Hematopoietic multipotent progenitor cell treated with erythropoietin and hydrocortisone succinate and interleukin-3 and kit ligand, for 6 days (in vitro differentiated cells): ENCODE measurements at places on chromosomes 2 and 18.

GRCh38 chr2:215780907-215781685 is 232.3 kb downstream of the MREG start:
- no peak for DNase-seq

DNA sequence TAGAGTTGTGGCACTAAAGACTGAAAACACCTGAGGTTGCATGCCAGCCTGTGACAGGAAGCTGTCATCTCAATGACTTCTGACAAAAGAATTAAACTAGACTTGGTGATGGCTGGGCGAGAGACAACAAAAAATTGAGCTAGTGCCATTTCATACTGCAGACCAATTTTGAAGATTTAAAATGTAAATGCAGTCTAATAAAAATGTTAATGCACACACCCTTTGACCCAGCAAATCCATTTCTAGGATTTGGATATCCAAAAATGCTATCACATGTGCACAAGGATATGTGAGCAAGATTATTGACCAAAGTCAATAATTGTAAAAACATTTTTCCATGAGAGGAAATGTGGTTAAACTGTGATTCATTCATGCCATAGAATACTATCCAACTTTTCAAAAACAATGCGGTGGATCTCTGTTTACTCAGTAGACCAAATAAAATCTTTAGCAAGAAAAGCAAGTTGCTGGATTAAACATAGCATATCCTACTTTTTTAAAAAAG is 5.6 kb downstream of the FBXO36 start:
- DNase-seq, result no peak

GRCh38 chr18:24669502-24669901 is 209.1 kb downstream of the HRH4 start:
- DNase-seq, result no peak

DNA sequence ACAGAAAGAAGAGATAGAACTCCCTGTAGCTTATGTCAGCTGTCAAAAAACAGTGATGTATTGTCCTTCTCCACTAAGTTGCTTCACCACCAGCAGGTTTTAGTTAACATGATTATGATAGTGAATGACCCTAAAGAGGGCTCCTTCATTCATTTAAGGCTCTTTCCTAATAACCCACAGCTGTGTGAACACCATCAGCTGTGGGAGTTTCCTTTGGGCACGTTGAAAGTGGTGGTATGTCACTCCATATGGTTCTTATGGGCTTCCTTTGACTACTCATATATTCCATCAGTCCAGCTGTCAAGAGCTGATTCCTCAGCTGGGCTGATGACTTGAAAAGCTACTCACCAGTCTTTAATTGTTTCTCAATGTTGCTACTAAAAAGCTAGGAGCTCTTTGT is 210.3 kb downstream of the UBE2E3 start:
- DNase-seq, result no peak

DNA sequence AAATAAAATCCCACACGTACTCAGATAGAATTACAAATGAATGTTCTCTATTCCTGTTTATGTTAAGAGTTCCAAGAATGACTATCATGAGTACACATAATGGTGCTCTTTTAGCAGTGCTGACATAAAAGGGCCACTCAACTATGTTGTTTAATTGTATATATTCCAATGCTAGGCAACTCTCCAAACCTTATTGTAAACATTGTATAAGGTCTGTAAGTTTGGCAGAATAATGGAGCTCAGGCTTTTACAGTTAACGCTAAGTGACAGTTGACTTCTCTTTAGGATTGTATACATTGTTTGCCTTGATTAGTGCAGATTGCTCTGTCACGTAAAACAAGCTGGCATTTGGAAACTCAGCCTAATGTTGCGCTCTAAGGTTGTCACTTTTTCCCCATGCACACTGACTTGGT is 20.8 kb downstream of the RBMS1 start:
- DNase-seq, result no peak

GRCh38 chr2:8482432-8482831 is 199.4 kb upstream of the ID2 start:
- DNase-seq, result no peak

GRCh38 chr2:75703589-75704287 is 7.0 kb downstream of the GCFC2 start:
- no peak for DNase-seq

GRCh38 chr18:69383186-69383585 is 17.5 kb upstream of the DOK6 start:
- no peak for DNase-seq

DNA sequence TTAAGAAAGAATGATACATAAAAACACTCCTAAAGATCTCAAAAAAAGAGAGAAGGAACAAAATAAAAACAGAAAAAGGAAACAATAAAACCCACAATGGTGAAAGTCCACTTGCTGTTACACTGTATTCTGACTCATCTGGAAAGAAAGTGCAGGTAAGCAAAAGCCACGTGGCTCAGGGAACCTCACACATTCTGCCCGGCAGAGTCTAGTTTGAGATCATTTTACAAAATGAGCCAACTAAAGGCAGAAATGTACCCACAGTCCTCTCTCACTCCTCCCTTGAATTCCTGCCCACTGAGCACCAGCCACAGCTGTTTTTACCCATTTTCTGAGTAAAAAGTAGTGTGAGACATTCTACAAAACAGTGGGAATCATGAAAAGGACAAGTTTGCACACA is 10.0 kb downstream of the KCNH7 start:
- DNase-seq, result no peak

DNA sequence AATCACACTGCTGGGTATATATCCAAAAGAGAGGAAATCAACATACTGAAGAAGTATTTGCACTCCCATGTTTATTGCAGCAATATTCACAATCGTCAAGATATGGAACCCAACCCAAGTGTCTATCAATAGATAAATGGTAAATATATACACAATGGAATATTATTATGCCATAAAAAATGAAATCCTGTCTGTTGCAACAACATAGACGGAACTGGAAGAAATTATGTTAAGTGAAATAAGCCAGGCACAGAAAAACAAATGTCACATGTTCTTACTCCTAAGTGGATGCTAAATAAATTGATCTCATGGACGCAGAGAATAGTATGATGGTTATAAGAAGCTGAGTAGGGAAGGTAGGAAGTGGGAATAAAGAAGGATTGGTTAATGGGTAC is 65.7 kb downstream of the NCKAP1 start:
- DNase-seq, result no peak

DNA sequence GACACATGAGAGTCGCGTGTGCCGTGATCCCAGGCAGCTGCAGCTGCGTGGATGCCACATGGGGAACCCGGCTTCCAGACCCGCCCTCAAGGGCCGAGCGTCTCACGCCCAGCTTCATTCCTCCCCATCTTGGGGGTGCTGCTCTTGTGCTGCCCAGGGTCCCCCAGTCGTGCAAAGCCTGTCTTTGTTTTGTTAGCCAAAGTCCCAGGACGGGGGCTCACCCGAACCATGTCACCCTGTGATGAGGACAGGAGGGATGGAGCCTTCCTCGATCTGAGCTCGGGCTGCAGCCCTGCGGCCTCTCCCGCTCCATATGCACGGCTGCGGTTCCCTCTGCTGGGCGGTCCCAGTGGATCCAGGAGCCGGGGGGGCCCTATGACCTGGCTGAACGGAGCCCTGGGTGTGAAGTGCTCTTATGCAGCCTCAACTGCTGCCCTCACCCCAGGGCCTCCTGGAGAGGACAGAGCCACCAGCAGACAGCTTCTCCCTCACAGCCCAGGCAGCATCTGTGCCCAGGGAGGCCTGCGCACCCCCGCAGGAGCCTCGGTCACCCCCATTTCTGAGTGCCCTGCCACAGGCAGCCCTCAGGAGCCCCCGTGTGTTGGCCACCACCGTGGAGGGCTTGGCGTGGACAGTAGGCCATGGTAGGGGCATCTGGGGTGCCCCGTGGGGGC is 99.0 kb upstream of the CTDP1 start:
- no peak for DNase-seq

- no peak for DNase-seq
Observed at GRCh38 chr2:227186751-227187150, 22.3 kb downstream of the COL4A3 start.

DNA sequence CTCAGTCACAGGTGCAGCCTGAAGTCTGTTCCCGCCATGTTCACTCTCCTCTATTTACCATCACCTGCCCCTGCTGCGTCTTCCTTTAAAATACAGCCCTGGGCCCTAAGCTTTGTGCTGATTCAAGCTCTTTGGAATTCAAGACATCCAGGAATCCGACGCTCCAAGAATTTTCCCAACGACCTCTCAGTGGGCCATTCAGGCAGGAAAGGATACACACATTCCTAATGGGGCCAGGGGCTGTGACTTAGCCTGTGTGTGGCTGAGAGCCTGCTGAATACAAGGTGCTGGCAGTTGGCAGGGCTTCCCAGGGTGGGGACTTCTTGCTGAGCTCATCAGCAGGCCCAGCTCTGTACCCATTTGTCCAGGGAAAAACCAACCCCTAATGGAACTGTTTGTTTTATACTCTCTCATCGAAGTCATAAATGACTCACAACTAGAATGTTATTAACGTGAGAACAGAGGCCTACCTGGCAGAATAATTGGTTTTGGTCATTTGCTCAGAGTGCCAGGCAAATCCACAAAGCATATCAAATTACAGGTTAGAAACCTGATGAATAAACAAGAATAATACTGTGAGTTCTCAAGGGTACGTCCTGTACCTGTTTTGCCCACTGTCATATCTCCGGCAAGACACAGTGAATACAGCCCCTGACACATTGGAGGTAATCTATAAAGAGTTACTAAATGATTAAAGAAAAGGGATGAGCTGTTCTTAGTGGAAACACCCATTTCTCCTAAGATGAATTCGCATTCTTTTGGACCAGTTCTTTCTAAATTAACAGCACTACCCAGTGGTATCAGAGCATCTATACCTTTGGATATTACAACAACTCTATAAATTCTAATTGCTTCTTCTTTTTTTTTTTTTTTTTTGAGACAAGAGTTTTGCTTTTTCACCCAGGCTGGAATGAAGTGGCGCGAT is 12.6 kb upstream of the KCMF1 start:
- DNase-seq, result no peak

DNA sequence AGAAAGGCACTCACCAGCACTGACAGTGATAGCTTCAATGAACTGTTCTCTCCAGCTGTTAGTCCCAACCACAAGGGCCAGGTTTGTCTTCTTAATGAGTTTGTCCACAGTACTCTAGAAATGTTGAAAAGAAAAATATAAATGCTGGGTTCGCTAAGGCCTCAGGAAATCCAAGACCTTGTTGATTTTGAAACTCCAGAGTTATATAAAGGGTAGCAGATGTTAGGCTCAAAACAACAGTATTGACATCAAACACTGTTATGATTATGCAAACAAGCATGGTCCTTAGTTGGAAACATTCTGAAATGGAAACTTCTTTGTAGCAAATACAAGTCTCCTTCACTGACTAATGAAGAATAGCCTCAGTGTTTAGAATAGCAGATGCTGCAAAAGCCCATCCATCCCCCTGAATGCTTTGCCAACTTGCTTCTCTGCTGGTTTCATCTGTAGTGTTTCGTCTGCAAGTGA is 291.1 kb downstream of the SLC8A1 start:
- DNase-seq, result no peak

GRCh38 chr2:121697108-121697631 is 39.5 kb downstream of the NIFK start:
- no peak for DNase-seq

- DNase-seq, result no peak
Observed at GRCh38 chr2:99911736-99912135, 230.7 kb downstream of the AFF3 start.

DNA sequence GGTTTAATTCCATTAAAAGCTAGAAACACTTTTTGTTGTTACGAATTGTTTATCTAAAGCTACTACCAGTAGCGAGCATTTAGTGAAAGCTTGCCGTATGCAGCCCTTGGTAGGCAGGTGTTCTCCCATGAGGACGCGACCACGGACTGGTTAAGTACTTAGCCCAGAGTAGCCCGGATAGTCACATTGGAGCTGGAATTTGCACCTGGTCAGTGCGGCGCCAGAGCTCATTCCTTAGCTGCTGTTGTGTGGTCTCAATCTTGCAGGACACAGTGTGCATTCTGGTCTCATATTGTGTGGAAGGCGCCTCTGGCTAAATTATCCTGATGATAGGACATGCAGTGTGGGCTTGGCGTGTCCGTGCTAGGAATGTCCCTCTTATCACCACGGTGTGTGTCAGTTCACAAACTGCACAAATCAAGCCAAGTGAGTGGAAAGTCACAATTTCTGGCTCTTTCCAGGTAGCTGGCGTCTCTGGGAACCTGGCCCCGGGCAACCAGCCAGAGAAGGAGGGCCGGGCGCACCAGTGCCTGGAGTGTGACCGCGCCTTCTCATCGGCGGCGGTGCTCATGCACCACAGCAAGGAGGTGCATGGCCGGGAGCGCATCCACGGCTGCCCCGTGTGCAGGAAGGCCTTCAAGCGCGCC is 133.3 kb downstream of the ZNF236 start:
- no peak for DNase-seq

DNA sequence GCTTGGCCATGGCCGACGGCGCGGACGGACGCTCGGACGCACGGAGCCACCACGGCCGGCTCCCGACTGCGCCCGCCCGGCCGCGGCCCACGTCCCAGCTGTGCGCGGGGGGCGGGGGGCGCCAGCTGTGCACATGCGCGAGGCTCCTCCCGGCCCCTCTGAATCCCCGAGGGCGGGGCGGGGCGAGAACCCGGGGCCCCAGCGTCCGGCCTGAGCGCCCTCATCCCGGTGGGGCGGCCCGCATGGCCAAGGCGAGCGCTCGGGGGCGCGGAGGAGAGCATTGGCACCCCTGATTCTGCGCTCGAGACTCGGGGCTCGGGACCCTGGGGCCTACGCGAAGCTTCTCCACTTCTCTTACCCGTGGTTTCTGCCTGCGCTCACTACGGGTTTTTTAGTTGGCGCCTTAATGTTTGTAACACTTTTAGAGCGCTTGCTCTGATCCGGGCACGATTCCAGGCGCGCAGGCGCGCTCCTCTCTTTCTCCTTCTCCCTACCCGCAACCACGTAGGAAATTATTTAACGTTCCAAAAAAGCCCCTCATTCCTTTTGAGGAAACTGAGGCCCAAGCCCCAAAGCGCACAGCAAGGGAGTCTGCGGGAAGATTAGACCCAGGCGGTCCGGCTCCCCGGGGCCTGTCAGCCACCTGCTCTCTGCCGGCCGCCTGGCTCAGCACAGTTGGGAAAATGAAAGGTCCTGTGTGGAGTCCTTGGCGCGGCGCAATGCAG is at the start of gene PXDN:
PXDN (minus strand) TSS at position 70 of the 725 bp plus-strand sequence; CDS start at position 10, 60 bp downstream.
- DNase-seq, result no peak

DNA sequence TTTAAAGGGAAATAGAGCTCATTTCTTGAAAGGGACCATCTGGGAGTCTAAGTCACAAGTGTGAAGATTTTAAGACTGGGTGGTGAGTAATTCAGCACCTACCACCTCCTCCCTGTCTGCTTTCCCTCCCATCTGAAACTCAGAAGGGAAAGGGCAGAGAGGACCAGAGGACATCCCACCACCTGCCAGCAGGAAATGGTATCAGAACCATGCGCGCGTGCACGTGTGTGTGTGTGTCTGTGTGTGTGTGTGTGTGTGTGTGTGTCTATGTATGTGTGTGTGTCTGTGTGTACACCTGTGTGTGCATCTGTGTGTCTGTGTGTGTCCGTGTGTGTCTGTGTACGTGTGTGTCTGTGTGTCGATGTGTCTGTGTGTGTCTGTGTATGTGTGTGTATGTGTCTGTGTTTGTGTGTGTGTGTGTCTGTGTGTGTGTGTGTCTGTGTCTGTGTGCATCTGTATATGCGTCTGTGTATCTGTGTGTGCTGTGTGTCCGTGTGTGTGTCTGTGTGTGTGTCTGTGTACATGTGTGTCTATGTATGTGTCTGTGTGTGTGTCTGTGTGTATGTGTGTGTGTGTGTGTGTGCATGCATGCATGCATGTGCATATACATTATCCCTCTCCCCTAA is 76.8 kb downstream of the ZFP36L2 start:
- DNase-seq, result no peak
